ENCODE measurements at places on chromosomes 6 and 20.

DNA sequence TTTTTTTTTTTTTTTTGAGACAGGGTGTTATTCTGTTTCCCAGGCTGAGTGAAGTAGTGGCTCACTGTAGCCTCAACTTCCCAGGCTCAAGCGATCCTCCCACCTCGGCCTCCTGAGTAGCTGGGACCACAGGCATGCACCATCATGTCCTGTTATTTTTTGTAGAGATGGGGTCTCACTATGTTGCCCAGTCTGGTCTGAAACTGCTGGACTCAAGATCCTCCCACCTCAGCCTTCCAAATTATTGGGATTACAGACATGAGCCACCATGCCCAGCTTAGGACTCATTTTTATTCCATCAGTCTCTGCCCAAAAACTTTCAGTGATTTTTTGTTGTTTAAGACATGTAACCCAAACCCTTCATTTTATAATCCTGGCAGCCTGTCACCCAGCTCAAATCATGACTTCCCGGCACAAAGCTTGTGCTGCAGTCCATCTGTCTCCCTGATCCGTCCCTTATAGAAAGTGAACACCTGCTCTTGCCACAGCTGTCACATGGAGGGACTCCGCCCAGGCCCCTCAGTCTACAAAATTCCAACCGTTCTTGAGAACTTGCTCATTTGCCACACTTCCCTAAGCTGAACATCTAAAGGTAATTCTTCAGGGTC, 183.9 kb upstream of the JARID2 start:
- no peak for DNase-seq

DNA sequence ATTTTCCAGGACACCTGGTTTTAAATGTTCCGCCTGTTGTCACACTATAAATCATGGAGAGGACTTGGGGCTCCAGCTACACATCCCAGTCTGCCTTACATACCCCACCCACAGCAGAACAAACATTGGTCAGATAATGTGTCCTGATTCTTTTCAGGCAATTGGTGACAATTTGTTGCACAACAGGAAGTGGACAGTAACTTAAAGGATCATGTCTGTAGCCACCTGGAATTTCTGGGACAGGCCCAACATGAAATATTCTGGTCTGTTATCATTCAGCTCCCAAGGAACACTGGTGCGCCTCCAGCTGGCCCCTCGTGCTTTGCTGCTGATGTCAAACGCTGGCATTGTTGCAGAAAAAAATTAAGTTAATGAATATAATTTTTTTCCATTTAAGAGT, 117.2 kb downstream of the SOBP start:
- no peak for DNase-seq

- DNase-seq: no peak
Measured at GRCh38 chr6:90497411-90497810, 89.5 kb downstream of the MAP3K7 start.

- DNase-seq: peak; percentile 67
Measured at GRCh38 chr6:7974938-7975763, 64.6 kb upstream of the TXNDC5 start.

- no peak for DNase-seq
Measured at GRCh38 chr6:10479939-10480700, 41.0 kb upstream of the GCNT2 start.

DNA sequence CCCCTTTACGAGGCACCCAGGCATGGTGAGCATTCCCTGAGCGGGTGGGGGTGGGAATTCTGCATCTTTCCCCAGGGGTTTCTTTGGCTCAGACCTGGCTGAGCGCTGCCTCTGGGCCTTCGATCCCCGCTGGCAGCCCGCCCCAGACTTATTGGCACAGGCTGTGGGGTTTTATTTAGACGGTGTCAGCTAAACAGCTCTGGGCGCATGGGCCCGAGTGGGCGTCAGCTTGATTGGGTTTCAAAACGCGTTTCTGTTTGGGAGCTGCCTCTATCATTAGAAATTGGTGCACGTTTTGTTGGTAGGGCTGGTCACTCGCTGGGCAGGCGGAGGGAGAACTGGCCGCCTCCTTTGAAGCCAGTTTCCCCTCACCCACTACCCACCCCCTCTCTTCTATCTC, 21.0 kb downstream of the PMEPA1 start:
- DNase-seq: no peak

- no peak for DNase-seq
Measured at GRCh38 chr6:117157448-117157847, 107.9 kb upstream of the VGLL2 start.

DNA sequence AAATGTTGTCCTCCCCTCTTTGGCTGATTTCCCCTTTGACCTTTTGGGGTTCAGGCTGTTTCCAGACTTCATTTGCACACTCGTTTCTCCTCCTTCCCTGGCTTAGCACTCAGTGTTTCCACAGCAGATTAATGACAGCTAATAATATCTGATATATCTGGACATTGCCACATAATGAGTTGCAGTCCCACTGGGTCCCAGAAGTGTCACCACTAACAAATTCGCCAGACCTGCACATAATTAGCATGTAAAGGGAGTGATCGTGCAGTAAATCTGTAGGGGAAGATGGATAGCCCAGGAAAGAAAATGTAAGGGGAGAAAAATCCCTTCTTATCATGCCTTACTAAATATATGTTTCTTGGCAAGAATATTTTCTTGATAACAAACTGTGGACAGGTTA, 922.1 kb downstream of the TFAP2A start:
- DNase-seq: no peak

GRCh38 chr20:13260650-13261279, 39.7 kb downstream of the ISM1 start:
- DNase-seq: no peak

- peak; percentile 59 for DNase-seq
Measured at GRCh38 chr6:33313709-33314514, at the start of gene TAPBP. Gene TAPBP (minus strand): TSS chr6:33314078. CDS start chr6:33314041, 37 bp downstream.

Data from kidney glomerular epithelial cell (primary cell).